ENCODE measurements at places on chromosomes 5 and 9.

DNA sequence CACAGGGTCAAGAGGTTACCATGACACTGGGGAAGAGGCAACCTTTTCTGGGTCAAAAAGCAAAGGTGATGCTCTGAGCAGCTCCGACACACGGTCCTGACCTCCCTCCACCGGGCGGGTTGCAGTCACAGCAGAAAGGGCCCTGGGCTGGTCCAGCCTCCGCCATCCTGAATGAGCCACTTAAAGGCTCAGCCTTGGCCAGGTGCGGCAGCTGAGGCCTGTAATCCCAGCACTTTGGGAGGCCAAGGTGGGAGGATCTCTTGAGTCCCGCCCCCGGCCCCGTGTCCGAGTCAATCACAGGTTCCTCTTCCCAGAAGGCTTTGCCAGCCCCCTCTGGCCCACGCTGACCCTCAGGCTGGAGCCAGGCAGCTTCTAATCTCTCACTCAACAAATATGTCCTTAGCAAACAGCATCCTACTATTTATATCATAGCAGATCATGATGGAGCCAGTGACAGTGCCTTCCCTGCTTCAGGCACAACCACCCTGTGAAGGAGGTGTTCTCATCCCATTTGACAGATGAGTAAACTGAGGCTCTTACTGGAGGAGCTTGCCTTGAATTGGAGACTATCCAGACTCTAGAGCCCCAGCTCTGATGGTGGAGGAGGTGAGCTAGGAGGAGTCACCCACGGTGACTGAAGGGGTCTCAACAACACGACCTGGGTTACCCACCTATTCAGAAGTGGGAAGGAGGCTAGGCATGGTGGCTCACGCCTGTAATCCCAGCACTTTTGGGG, 79.1 kb downstream of the LRSAM1 start:
- DNase-seq, result peak; percentile 29

DNA sequence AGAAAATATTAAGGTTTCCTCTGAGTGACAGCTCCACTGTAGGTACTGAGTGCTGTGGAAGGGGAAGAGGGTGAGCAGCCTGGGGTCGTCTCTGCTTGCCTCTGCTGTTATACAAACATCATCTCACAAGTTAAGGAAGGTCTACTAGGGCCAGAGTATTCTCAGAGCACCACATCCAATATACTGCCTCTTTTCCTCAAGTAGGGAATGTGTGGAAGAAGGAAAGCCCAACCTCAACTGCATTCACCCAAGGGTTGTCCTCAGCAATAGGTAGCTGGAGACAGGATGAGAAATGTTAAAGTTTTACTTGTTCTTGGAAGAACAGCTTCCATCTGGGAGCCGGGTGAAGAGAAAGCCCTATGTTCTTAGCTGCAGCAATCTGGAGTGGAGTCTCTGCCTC, 1062.3 kb upstream of the CDH10 start:
- DNase-seq, result no peak

DNA sequence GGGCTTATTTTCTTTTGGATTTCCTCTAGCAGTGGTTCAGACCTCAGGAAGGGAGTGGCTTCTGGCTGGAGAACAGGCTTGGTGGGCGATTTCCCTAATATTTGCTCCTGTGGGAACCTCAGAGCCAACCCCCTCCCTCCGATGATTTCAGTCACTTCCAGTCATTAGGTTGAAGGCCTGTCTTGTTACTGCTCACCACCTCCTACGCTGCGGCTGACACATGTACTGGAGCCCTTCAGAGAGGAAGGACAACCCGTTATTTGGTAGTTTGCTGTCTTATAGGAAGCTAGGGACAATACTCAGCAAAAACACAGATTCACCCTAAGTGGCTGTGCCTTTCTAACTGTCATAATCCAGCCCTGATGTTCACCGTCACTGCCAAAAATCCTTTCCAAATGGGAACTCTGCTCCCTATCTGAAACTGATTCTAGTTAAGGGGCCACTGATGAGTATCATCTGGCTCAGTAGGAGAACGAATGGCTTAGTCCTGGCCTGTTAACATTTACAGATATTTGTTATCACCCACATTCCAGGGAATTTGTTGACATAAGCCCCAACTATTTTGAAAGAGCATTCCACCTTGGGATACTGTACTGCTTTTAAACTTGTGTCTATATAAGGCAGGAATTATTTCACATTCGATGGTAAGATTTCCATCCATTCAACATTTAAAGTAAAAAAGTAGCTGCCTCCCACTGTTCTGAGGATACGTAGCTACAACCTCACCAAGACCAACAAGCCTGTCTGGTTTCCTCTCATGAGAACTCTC, 29.3 kb upstream of the ANKH start:
- DNase-seq, result peak; percentile 81

DNA sequence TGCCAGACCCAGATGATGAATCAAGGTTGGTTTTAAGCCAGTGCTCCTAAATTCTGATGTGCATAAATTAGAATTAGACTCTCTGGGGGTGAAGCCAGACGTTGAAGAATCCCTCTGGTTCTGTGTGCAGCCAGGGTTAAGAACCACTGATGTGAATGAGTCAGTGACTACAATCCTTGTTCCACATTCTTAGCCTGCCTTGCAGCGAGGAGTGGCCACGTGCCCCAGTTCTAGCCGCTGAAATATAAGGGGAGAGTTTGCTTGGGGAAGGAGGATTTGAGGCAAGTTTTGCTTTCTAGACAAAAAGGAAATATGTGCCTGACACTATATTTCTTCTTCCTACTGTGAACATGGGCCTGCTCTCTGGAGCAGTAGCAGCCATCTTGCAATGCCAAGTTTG, 34.2 kb upstream of the MSH3 start:
- peak; percentile 51 for DNase-seq

DNA sequence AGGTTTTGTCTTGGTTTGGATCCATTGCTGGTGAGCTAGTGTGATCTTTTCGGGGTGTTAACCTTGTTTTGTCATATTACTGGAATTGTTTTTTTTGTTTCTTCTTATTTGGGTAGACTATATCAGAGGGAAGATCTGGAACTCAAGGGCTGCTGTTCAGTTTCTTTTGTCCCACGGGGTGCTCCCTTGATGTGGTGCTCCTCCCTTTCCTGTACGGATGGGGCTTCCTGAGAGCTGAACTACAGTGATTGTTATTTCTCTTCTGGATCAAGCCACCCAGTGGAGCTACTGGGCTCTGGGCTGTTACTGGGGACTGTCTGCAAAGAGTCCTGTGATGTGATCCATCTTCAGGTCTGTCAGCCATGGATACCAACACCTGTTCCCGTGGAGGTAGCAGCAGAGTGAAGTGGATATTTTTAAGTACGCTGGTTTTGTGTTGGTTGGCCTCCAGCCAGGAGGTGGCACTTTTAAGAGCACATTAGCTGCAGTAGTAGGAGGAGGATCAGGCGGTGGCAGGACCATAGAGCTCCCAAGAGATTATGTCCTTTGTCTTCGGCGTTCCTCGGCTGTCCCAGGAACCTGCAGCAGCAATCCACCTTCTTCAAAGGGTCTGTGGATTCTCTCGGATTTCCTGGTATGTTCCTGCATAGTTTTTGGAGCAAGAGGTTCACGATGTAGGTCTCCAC, 27.2 kb downstream of the SCAMP1 start:
- no peak for DNase-seq

- DNase-seq, result peak; percentile 82
These were observed 833 bp downstream of the ANKHD1 start for GRCh38 chr5:140402258-140403074.

DNA sequence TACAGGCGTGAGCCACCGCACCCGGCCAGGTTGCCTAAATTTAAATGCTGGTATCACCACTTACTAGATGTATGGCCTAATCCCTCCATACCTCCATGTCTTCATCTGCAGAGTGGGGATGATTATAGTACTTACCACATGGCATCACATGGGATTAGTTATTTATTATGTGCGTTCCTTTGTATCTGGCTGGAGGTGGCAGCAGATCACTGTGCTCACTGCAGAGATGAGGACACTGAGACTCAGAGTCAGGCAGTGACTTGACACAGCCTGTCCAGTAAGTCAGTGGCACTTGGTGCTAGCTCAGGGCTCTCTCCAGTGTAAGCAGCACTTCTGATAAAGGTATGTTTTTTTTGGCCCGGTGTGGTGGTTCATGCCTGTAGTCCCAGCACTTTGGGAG, 38.4 kb upstream of the HAND1 start:
- DNase-seq, result no peak

DNA sequence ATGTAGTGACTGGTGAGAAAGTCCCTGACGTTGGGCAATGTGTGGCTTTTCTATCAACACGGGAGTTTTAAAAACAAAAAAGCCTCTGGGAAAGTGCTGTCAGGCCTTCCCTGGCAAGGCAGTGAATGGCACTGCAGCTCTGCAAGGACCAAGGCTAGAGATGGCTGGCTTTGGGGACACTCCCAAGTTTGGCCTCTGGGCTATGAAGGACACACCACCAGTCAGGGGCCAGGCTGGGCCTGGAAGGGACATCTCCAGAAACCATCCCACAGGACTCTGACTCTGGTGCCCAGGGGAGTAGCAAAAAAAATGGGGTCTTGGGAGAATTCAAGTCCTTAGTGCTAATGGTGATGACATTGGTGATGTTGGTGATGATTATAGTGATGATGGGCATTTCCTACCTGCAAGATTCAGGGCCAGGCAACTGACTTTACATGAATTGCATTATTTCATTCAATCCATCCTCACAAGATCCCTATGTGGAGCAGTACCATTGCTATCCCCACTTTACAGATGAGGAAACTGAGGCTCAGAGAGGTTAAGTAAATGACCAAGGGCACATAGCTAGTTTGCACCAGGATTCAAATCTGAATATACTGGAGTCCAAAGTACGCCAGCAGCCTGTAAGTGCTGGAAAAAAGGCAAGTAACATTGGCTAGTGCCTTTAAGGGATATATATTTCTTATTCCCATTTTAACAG, 2.6 kb upstream of the PPARGC1B start:
- DNase-seq, result no peak

DNA sequence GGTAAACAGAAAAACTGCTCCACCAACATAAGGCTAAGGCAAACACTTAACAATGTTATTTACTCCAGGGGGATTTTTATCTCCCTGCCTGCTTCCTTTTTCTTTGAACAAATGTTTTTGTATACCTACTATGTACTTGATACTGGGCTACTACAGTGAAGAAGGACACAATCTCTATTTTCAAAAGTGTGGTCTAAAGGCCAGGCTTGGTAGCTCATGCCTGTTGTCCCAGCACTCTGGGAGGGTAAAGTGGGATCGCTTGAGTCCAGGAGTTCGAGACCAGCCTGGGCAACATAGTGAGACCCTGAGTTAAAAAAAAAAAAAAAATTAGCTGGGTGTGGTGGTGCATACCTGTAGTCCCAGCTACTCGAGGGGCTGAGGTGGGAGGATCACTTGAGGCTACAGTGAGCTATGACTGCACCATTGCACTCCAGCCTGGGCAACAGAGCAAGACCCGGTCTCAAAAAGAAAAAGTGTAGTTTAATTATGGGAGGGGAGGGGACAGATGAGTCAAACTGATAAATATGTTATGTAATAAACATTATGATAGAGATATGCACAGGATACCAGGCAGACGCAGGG, 3.3 kb downstream of the STOM start:
- DNase-seq, result no peak

GRCh38 chr5:35668319-35668718, 50.7 kb downstream of the SPEF2 start:
- DNase-seq, result no peak

GRCh38 chr5:43646992-43647391, 44.0 kb downstream of the NNT start:
- DNase-seq, result peak; percentile 44

- no peak for DNase-seq
These were observed 23.2 kb upstream of the PRRC2B start for GRCh38 chr9:131370638-131371037.

GRCh38 chr5:82142928-82143577, 135.1 kb downstream of the RPS23 start:
- DNase-seq, result peak; percentile 64

- no peak for DNase-seq
These were observed 21.2 kb upstream of the PFDN1 start for GRCh38 chr5:140324041-140324600.

DNA sequence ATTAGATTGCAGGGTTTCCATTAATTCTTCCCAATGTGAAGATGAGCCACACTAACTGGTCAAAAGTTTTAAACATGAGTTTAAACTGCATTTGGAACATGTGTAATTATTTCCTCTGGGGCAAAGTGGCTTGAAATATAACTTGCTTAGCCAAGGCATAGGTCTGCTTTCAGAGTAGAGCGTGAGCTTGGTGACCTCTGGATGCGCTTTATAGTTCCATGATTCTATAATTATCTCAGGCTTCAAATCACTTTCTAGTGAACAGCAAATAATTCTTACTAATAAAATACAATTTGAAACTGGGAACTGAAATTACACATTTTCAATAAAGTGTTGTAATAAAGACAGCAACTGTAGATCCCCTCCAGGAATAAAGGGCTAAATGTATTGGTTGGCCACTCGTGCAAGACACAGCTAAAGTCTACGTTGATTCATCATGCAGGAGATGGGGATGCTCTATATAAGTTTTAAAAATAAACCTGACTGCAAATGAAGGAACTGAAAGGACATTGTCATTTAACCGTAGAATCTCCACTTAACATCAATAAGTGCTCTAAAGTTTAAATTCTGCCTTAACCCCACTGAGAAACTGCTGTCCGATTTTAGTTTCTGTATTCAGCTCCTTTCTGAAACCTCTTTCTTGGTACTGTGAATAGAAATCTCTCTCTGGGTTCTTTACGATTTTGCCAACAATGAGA, 460.0 kb downstream of the PSAT1 start:
- no peak for DNase-seq

DNA sequence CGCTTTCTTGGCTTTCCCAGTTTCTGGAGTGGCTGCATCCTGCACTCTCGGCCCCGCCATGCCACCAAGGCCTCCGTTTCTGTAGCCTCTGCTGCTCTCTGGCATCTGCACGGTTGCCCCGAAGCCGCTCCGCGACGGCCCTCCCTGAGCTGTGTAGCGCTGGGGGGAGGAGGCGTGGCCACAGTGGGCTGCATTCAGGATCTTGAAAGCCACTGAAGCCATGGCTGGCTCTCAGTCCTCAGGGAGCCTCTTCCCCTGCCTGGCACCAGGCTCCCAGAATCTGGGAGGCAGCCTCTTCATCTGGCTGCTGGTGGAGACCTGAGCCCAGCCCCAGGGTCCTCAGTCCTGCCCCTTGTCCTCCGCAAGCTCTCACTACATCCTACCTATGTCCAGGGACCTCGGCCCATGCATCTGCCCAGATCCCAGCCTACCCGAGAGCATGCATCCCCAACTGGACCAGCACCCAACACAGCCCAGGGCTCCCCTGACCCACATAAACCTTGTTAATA, 25.1 kb downstream of the PAEP start:
- DNase-seq, result peak; percentile 73

DNA sequence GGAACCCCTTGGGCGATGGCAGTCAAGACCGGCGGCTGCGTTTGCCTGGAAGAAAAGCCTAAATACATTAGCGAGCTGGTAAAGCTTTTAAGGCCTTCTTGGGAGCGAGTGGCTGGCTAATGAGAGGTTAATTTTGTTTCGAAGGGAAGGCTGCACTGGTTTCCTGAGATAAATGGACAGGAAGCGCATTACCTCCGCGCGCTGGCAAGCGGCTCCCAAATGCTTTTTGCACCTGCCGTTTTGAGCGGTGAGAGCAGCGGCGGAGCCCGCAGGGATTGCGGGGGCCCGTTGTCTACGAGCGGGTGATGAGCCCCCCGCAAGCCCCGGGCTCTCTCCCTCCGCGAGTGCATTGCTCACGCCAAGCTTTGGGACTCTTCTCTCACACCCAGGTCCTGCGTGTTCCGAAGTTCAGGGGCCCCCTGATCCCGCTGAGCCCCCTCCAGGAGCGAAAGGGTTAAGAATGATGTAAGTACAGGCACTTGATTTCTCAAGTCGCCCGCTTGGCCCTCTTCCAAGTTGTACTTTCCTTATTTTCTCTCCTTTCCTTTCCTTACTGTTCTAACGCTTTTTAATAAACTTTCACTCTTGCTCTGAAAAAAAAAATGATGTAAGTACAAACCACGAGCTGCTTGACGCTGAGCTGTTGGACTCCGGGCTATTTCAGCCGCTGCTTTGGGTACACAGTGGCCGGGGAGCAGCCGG, 3.1 kb upstream of the RGMB start:
- DNase-seq, result peak; percentile 78
